ENCODE measurements at places on chromosomes 16 and 17.

- no peak for DNase-seq
These were observed 8.0 kb upstream of the VAT1L start for GRCh38 chr16:77780378-77780837.

GRCh38 chr17:37676115-37676925 lies 33.1 kb upstream of the DDX52 start:
- no peak for DNase-seq

DNA sequence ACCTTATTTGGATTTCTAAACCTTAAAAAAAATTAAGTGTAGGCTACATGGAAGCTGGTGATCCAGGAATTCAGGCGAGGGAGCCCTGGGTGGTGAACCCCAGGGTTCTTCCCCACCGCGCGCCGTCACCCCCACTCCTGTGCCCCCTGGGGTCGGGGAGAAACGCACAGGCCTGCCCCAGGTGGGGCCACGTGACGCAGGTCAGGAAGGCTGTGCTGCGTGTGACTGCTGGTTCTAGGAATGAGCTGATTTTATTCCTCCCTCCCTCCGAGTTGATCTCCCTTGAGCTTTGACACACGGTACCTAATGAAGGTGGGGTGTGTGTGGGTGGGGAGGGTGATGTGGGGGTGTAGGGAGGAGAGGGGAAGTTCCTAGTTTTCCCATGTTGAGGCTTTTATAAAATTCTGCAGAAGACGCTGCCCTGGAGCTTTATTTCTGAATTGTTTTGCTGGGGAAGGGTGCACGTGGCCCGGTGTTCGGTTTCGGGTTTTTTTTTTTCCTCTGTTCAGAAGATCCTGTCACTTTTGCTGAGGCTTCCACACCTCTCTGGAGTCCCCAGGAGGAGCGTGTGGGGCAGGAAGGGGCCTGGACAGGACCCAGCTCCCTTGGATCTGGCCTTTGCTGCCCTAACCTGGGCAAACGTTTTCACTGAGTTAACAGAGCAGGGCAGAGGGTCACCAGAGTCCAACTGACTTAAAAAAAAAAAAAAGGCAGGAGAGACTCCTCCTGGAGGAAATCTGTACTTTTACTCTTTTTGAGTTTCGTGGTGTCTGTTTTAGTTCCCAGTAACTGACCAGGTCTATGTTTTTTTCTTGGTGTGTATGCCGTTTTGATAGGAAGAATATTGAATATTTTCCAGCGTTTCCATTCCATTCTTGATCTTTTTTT lies 55.8 kb upstream of the GSE1 start:
- DNase-seq = no peak

- no peak for DNase-seq
These were observed 15.8 kb upstream of the CCL5 start for GRCh38 chr17:35895636-35896587.

DNA sequence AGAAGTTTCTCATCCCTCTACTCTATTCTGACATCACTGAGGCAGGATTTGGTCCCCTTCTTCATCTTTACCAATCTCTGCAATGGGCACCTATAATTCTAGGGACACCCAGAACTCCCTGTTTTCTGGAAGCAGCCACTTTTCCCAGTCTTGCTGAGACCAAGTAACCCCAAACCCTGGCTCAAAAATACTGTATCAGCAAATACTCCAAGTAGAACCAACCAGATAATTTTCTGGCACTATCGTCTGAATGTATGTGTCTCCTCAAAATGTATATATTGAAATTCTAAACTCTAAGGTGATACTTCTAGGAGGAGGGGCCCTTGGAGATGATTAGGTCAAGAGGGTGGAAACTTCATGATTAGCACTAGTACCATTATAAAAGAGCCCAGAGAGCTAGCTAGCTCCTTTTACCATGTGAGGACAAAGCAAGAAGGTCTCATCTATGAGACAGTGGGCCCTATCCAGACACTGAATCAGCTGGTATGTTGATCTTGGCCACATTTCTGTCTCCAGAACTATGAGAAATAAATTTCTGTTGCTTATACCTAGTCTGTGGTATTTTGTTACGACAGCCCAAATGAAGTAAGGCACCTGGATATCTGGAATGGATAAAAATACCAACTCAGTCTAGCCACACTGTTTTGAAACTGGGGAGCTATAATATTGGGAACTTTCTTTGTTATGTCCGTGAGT lies 464.4 kb downstream of the CDH11 start:
- DNase-seq = no peak

DNA sequence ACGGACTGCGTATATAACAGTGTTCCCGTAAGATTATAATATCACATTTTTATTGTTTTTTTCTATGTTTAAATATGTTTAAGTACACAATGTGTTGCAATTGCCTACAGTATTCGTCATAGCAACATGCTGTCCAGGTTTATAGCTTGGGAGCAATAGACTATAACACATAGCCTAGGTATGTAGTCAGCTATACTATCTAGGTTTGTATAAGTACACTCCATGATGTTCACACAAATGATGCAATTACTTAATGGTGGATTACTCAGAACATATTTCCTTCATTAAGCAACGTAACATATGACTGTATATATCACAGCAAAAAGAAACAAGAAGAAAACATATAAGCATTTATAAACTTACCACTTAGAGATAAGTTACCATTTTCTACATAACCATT lies 160.0 kb downstream of the CBLN1 start:
- DNase-seq = no peak

- DNase-seq = peak; percentile 73
These were observed 23.5 kb upstream of the ITGB4 start for GRCh38 chr17:75697651-75698291.

GRCh38 chr17:2172077-2172851 lies 117.4 kb downstream of the HIC1 start:
- DNase-seq = peak; percentile 6

DNA sequence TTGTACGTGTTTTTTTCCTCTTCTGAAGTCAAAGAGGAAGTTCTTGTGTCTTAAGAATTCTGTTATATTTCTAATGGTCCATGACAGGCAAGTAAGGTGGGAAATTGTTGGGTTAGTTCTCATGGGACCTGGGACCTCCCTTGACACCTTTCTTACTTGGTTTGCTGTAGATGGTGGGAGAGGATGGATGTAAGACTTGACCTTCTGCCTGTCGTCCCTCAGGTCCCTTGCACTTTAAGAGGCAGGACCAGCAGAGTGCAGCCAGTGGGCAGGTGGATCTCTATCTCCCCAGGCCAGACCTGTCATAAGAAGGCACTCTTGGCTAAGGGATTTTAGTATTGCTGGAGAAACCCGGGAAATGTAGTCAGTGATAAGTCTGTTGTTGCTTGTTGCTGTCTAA lies 12.1 kb downstream of the HAPSTR1 start:
- DNase-seq = no peak

DNA sequence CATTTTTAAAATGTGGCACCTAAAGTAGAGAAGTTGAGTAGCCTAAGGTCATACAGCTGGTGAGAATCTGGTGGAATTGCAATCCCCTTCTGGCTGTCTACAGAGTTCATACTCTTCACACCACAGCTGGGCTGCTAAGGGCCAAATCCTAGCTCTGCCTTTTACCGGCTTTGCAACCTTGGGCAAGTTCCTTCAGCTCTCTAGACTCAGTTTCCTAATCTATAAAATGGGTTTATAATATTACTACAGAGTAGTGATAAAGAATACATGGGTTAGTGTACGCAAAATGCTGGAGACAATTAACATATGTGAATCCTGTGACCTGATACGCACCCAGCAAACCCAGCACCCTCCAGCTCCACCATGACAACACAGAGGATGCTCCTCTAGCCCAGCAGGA lies 298.2 kb upstream of the MAF start:
- no peak for DNase-seq

- no peak for DNase-seq
These were observed 7.1 kb downstream of the HSDL1 start for GRCh38 chr16:84137769-84138357.

- DNase-seq = no peak
These were observed 5.3 kb upstream of the NTN3 start for GRCh38 chr16:2465653-2466415.

DNA sequence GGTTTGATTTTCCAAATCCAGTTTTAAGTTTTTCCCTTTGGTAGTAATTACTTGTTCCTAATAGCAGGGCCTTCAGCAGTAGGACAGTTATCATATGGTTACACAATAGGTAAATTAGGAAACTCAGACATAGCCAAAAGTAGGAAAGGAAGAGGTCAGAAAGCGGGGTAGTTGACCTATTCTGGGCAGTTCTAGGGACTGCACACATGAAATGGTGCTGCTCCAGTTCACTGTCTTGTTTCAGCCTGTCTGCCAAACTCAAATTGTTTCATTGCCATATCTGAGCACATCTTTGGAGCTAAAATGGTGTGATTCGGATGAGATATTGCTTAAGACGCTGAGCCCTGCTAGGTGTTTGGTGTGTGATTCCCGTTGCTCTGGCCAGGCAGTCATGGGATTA lies 56.7 kb downstream of the TANGO6 start:
- DNase-seq = no peak

- DNase-seq = no peak
These were observed 5.0 kb upstream of the WFIKKN2 start for GRCh38 chr17:50830352-50830751.

GRCh38 chr16:85759136-85759535 lies 8.2 kb upstream of the C16orf74 start:
- DNase-seq = no peak

DNA sequence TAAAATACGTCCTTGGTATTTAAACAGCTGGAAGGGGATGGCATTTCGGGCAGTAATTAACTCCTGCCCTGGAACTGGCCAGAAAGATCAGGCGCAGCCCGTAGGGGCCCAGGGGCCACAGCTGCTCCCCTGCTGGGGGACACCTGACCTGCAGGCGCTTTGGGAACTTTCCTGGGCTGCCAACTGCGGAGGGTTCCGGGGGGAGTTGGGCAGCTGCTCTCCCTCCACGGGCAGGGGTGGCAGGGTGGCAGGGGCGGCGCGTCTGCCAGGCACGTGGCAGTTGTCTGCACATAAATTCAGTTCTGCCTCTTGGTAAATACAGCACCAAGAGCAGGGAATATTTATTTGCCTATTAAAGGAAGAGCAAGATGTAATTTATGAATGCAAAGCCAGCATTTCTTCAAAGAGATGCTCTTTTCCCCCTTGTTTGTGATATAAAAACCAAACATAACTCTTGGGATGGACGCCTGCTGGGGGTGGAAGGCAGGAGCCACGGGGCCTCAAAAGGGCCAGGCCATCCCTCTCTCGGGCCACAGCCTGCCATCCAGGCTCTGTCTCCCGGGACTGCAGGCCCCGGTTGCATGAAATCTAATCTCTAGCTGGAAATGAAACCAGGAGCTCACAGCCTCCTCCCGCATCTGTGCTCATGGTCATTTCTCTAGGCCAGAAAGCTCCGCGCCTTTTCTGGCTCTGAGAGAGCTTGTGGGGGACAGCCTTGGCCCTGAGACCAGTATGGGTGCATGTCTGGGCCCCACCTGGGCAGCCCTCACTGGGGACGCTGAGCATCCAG lies 29.9 kb upstream of the CHMP6 start:
- no peak for DNase-seq

- no peak for DNase-seq
These were observed 5.3 kb upstream of the DNAH2 start for GRCh38 chr17:7712111-7712771.

DNA sequence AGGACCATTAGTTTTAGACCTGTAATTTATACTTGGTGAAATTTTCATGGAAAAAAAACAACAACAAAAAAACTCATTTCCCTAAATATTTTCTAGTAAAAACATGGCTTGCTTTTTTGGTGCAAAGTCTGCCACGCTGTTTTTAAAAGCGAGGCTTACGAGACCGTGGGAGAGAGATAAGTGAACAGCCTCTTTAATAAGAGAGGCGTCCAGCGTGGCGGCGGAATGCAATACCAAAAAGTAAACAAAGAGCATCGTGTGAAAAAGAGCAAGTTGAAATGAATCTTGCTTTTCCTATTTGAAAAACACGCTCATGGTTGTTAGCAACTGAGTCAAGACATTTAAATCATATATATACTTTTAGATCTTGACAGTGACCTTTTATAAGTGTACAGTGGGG lies 10.5 kb upstream of the MSI2 start:
- no peak for DNase-seq

GRCh38 chr16:77332792-77333191 lies 102.0 kb downstream of the ADAMTS18 start:
- no peak for DNase-seq
